Activated CD4-positive, alpha-beta T cell treated with anti-CD3 and anti-CD28 coated beads for 36 hours (primary cell): ENCODE measurements at places on chromosomes 5 and 9.
A peak's percentile ranks its signal among the peaks of the same experiment; 100 is the strongest.

- DNase-seq, result no peak
Observed at GRCh38 chr5:127098241-127098640, 24.9 kb upstream of the C5orf63 start.

GRCh38 chr5:169200125-169200778 is 100.7 kb downstream of the SLIT3 start:
- no peak for DNase-seq

- DNase-seq, result no peak
Observed at GRCh38 chr5:176744584-176744965, 65.8 kb upstream of the UNC5A start.

GRCh38 chr9:120555839-120556238 is 24.1 kb downstream of the CDK5RAP2 start:
- DNase-seq, result no peak

- no peak for DNase-seq
Observed at GRCh38 chr9:21570643-21571275, 88.6 kb upstream of the IFNE start.

GRCh38 chr9:79240774-79241173 is 331.0 kb upstream of the TLE4 start:
- DNase-seq, result no peak

DNA sequence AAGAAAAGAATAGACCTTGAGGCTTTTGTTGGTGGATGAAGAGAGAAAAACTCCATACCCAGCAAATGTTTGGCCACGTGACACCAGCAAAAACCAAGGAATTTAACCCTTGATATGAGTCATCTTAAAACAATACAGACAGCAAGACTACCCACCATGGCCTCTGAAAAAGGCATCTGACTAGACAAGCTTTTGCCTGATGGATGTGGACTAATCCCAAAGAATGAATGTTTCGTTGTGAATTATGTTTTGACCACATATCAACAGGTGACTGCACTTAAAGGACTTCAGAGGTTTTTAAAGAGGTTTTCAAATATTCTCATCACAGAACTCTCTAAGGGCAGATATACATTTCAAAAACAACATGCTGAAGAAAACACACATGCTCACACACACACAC is 33.0 kb upstream of the SLC1A3 start:
- DNase-seq, result no peak

GRCh38 chr5:143315929-143316328 is 87.6 kb downstream of the NR3C1 start:
- no peak for DNase-seq

- no peak for DNase-seq
Observed at GRCh38 chr9:82167296-82167695, 178.7 kb downstream of the SPATA31D1 start.

DNA sequence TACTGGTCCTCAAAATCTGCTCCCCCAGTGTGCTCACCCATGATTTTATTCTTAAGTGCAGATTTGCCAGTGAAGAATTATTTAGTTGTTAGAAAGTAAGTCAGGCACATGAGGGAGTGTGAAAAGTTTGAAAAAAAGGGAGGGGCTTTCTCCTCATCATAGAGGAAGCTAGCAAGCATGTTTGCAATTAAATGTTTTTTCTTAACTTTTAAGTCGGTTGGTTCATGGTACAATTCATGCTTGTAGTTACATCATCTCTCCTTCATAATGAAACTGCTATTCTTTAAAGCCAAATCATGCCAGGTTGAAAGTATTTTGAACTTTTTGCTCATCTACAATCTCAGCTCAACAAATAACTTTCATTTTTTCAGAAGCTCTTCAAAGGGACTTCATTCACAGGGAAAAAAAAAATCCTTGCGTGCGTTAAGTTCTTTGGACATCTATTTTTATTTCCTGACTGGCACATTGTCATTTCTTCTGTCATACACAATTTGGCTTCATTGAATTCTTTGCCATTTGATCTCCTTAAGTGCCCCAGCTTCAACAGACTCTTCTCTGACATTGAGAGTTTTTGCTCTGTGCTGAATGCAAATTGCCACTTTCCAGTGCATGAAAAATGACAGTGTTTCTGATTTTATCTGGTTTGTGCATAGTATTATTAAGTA is 456.9 kb downstream of the TMEM232 start:
- DNase-seq, result no peak

- no peak for DNase-seq
Observed at GRCh38 chr5:2378976-2379375, 372.5 kb downstream of the IRX2 start.

- DNase-seq, result no peak
Observed at GRCh38 chr5:143142596-143143435, 260.7 kb downstream of the NR3C1 start.

DNA sequence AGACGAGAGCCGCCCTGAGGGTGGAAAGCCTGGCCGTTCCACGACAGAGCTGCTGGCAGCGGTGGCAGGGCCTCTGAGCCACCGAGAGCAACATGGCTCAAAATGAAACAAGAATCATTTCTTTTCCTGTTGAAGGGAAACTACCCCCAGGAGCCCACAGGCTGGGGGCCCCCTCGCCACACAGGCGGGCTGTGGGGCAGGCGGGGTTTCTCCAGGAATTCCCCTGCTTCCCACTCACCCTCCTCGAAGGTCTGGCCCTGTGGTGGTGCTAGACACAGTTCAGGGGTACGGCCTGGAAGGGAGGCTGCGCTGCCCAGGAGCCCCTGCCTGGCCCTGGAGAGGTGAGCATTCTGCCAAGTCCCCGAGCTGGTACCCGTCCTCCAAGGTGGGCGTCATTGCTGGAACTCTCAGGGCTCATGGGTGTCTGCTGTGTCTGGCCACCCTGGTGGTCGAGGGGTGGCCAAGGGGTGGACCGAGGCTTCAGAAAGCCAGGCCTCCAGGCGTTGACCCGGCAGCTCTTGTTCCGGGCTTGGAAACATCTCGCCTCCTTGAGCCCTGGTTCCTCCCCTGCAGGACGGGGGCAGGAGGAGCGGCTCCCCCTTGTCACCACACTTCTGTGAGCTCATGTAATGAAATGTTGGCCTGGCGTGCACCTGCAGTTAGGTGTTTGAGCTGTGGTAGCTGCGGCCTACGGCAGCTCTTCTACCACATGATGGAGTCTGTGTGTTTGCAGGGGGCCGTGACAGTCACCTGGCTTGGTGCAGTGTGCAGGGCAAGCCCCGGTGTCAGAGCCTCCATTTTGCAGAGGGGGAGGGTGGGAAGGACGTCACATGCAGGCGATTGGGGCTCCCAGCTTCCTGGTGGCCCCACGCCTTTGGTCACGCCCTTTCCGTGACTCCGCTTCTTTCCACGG is 65.3 kb downstream of the RXRA start:
- DNase-seq, result peak; percentile 89

- no peak for DNase-seq
Observed at GRCh38 chr9:135604437-135605237, 34.7 kb downstream of the GLT6D1 start.

DNA sequence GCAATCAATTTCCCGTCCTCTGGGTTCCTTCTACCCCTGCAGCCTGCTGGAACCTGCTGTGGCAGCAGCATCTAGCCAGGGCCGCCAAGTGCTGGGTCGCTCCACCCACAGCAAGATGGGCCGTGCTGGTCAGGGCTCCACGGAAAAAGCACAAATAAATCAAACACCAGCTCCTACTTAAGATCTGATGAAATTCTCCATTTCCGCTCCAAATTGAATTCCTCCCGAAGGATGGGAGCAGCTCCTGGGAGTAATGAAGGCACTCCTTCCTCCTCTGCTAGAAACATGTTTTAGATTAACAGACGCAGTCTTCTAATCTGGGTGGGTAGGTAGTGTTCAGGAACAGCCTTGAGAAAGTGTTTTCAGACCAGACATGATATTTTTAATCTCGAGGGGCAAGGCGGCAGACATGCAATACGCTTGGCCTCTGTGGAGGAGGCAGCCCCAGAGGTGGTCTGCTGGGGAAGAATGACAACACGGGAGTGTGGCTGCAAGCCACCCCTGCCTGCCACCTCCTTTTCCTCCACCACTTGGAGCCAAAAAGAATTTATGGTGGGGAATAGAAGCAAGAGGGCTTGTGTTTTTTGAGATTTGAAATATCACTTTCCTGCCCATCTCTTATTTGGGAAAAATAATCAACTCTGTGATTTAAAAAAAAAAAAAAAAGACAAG is 194.1 kb downstream of the AOPEP start:
- no peak for DNase-seq

DNA sequence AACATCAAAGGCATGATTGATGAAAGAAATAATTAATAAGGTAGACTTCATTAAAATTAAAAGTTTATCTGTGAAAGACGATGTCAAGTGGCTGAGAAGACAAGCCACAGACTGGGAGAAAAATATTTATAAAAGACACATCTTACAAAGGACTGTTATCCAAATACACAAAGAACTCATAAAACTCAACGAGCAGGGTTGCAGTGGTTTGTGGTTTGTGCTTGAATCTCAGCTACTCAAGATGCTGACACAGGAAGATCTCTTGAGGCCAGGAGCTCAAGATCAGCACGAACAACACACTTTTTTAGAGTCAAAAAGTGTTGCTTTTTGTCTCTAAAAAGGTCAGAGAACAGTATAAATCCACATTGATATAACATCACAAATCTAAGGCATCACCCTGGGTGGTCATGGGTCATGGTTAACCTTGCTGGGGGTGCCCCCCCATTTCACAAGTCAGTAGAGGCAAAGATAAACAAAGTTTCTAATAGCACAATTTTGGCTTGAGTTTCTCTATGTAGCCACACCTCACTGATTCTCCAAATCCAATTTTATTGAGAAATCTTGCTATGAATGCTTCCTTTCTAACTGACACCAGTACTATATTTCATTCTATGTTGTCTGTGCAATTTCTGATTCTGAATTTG is 342.9 kb upstream of the RPS23 start:
- DNase-seq, result peak; percentile 10

GRCh38 chr5:74164725-74165235 is 475.7 kb downstream of the ENC1 start:
- no peak for DNase-seq

DNA sequence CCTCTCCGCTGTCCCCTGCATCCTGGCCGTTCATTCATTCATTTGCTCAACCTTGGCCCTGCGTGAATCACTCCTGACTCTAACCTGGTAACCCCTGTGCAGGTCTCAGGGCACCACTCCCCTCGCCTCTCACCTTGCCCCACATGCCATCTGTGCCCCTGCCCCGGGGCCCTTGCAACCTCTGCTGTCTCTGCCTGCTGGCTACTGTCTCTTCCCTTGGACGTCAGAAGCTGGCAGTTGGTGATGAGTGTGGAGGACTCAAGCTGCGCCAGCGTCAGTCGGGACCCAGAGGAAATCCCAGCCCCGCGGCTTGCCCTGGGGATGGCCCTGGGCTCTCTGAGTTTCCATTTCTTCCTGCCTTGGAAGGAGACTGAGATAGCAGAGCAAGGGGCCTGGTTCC is 154.9 kb downstream of the OLFM1 start:
- DNase-seq, result no peak

DNA sequence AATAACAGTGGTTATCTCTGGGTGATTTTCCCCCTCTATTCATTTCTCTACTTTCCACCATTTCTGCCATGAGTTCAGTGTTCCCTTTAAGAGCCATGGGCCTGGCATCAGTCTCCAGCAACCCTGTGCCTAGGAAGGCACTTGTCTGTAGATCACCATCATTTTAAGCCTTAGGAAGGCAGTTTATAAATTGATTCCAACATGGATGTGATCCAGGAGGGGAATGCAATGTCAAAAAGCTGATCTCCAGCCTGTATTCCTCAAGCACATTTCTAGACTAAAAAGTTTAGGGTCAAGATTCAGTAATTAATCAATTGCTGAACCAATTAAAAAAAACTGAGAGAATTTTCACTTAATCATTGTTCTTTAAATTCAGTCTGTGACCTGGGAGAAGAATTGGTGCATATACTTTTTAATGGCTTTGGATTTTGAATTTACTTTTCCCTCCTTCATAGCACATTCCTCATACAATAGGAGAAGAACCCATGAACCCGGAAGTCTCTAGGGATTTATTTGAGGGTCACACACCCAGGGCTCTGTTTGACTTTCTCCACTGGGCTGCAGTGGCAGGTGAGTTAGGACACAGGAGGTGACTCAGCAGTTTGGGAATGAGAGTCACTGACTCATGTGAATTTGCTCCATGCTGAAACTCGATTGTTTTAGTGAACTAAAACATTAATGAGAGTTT is 6.1 kb upstream of the ERMP1 start:
- no peak for DNase-seq

DNA sequence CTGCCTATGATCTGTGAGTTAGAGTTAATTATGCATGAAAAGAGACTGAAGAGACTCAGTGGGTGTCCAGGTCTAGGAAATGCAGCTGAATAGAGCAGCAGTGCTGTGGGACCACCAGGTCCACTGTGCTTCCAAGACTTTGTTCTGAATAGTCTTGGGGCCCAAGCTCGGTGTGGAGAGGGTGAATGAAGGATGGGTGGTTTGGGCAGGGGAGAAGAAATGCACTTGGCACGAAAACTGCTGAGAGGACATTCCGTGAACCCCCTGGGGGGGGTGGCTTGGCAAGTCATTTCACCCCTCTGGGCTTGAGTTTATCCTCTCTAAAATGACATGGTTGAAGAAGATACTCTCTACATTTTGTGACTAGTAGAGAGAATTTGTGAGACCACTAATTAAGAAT is 36.0 kb upstream of the GOLPH3 start:
- DNase-seq, result no peak

DNA sequence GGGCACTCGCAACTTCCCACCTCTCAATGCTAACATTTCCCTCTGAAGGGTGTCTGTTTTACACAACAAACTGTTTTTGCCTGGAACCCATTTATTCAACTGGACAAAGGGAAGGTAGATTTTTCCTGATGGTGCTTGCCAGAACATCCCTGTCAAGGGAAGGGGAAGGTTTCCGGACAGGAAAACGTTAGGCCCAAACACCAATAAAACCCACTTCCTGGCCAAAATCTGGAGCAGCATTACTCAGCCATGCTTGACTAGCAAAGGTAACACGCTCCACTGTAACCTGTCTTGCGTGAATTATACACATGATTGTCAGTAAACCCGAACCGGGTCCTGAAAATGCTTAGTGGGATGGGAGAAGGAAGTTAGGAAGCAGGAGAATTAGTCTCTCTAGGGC is 90.2 kb downstream of the SAXO1 start:
- DNase-seq, result no peak

DNA sequence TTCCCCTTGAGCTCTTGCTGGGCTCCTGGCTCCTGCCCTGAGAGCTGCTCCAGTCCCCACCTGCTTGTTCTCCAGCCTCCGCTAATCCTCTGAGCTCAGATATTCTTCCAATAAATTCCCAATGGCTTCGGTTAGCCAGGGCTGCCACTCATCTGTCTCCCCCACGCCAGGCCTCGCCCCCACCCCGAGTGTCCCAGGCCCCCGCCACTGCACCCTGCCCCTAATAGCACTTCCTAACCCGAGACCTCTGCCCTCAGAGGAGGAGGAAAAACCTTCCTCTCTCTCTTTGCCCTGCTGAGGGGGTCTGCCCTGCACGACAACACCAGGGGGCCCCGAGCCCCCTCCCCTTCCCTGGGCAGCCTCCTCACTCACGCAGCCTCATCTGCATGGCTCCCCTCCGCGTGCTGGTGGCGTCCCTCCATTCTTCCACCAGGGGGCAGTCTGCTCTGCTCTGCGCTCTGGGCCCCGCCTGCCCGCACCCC is 5.4 kb upstream of the LCN15 start:
- DNase-seq, result peak; percentile 82

GRCh38 chr9:100104314-100104713 is 5.3 kb downstream of the INVS start:
- DNase-seq, result peak; percentile 19

GRCh38 chr9:22105005-22105722 is 96.1 kb upstream of the CDKN2B start:
- DNase-seq, result peak; percentile 31
